ENCODE measurements at places on chromosomes 6 and 20.

- DNase-seq, result no peak
These were observed 90.2 kb downstream of the ZDHHC14 start for GRCh38 chr6:157471077-157471686.

DNA sequence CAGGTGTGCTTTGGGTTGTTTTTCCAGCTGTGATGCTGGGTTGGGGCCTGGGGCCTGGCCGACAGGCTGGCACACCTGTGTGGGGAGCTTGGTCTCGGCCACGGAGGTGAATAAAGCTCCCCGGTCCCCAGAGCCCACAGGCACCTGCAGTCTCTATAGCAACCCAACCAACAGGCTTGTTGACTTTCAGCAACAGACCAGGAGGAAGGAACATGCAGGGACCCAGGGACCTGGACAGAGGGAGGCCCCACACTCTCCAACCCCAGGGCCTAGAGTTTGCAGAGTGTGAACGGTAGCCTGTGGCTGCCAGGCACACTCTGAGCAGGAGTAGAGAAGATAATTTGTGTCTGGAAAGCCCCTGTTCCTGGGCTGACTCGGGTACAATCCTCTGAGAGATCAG, 14.6 kb upstream of the SYNJ2 start:
- no peak for DNase-seq

DNA sequence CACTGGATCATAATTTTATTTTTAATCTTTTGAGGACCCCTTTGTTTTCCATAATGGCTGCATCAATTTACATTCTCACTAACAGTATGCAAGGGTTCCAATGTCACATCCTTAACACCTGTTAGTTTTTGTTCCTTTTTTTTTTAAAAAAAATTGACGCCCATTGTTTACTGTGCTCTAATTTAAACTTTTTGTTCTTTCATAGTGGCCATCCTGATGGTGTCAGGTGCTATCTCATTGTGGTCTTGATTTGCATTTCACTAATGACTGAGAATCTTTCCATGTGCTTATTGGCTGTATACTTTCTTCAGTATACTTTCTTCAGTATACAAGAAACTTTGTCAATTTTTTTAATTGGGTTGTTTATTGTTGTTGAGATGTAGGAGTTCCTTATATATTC, 347.0 kb downstream of the RNGTT start:
- DNase-seq, result no peak

GRCh38 chr20:8996817-8997512, 71.9 kb upstream of the PLCB4 start:
- DNase-seq, result no peak

GRCh38 chr6:41921712-41921998, 356 bp downstream of the BYSL start:
- DNase-seq, result no peak

DNA sequence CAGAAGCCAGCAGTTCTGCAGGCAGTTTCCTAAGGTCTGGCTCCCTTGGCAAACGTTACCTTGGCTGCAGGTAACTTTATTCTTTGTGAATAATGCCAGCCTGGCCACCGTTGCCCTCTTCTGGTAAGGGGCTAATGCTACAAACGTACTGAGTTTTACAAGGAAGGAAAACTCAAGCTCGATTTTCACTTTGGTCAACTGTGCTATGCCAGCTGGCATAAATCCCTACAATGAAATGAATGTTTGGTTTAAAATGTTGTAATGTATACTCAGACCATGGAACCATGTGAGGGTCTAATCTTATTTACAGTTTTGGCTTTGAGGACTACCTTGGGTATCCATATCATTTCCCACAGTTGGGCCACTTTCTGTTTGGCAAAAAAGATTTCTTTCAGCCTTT, 101.4 kb downstream of the SLX4IP start:
- DNase-seq, result no peak

DNA sequence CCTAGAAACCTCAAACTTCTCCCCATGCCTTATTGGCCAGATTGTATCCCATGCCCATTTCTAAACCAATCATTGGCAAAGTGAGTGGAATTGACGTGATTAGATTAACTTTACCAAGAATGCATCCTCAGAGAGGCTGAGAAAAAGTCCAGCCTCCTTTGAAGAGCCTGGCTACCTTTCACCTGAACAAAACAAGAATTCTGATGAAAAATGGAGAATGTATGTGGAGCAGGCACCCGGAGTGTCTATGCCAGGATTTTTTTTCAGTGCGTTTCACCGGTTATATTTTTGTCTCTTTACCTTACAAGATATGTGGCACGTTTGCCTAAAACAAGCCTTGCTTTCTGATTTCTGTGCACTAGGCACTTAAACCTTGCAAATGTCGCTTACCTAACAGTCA, 6.1 kb upstream of the TRAM2 start:
- no peak for DNase-seq
